Activated CD4-positive, alpha-beta memory T cell treated with anti-CD3 and anti-CD28 coated beads, Interleukin-2, amount 10 ng/mL, durations not matched to agents 7 days and 5 days (primary cell): ENCODE measurements at places on chromosomes 5 and 9.

GRCh38 chr9:121950441-121950840, 142.7 kb downstream of the TTLL11 start:
- H3K4me1 ChIP-seq, result no peaks in the 10 kb centered on the region
- no peaks in the 10 kb centered on the region for H3K27me3 ChIP-seq
- H3K4me3 ChIP-seq, result no peak overlapping the region

DNA sequence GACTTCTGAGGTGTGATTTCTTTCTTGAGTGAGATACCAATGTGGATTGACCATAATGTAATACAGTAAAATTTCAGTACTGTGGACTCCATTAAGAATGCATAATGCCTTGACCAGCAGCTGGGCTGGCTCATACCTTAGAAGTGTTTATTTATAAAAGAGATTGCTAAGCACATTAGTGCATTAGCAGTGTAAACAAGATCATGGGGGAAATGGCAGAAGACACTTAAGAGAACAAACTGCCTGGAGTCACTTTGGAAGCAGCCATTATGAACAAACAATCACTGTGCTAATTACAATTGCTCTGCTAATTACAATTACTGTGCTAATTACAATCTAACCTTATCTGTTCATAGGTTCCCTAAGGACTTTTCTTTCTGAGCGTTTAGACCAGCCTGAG, 104.2 kb downstream of the TRIM32 start:
- no peak overlapping the region for H3K27ac ChIP-seq
- no peaks in the 10 kb centered on the region for H3K36me3 ChIP-seq
- H3K4me1 ChIP-seq, result no peaks in the 10 kb centered on the region
- no peaks in the 10 kb centered on the region for H3K27me3 ChIP-seq

DNA sequence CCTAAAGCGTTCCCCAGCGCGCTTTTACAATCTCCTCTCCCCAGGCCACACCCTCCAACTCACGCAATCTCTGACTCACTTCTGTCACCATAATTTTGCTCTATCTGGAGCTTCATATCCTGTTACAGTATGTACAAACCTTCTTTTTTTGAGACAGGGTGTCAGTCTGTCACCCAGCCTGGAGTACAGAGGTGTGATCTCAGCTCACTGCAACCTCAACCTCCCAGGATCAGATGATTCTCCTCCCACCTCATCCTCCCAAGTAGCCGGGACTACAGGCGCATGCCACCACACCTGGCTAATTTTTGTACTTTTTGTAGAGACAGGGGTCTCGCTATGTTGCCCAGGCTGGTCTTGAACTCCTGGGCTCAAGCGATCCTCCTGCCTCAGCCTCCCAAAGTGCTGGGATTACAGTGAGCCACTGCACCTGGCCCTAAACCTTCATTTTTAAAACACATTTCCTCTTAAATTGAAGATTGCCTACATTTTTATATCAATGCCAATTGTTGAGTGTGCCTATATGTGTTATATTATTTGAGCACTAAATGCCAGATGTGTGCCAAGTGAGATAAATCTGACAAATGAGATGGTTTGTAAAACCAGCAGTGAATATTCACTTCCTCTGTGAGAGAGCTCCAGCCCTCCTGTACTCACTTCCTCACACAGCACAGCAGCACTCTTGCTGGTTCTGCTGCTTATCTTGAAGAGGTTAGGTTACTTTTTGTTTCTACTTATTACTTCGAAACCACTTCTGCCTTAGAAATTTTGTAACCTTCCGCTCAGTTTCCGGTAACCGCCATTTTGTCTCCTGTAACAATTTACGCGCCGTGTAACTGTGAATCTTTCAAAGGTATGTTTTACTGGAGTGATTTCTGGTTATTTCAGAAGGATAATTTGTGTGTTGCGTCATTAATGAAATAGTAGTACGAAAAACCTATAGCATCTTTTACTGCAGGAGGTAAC, 57.9 kb downstream of the DOCK8 start:
- H3K4me3 ChIP-seq, result peak overlapping the region; percentile 83
- peak overlapping the region; percentile 97 for H3K27ac ChIP-seq
- peaks cover 59% of the 10 kb centered on the region for H3K36me3 ChIP-seq
- H3K4me1 ChIP-seq, result peaks cover 58% of the 10 kb centered on the region
- no peaks in the 10 kb centered on the region for H3K27me3 ChIP-seq

GRCh38 chr9:95297760-95298159, 19.7 kb downstream of the FANCC start:
- H3K27me3 ChIP-seq, result no peaks in the 10 kb centered on the region
- no peak overlapping the region for H3K27ac ChIP-seq
- H3K4me1 ChIP-seq, result peaks cover 5% of the 10 kb centered on the region
- H3K4me3 ChIP-seq, result no peak overlapping the region

- no peak for DNase-seq
- H3K4me1 ChIP-seq, result no peaks in the 10 kb centered on the region
- no peak overlapping the region for H3K27ac ChIP-seq
Measured at GRCh38 chr5:11595045-11595444, 309.2 kb downstream of the CTNND2 start.

DNA sequence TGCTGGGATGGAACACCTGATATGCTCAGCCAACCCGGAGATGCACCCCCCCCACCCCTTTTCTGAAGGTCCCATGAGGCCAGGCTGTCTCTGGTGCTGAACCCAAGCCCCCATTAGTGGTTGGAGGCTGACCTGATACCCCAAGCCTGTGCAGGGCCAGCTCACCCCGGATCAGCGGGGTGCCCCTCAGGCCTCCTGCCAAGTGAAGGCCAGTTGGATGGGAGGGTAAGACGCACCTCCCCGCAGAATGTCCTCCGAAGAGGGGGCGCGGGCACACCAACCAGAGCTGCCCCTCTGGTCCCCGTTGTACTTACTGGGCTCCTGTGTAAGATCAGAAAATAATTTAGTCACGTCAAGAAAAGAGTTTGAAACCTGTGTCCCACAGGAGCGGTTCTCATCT, 76.8 kb upstream of the OTULINL start:
- H3K36me3 ChIP-seq, result no peaks in the 10 kb centered on the region
- no peak for DNase-seq
- H3K4me1 ChIP-seq, result no peaks in the 10 kb centered on the region
- H3K27ac ChIP-seq, result no peak overlapping the region

- peaks cover 26% of the 10 kb centered on the region for H3K36me3 ChIP-seq
- DNase-seq, result peak; percentile 57
- H3K27ac ChIP-seq, result peak overlapping the region; percentile 69
- peaks cover 40% of the 10 kb centered on the region for H3K4me1 ChIP-seq
- no peaks in the 10 kb centered on the region for H3K27me3 ChIP-seq
Measured at GRCh38 chr5:151772029-151772845, 483 bp downstream of the G3BP1 start.

GRCh38 chr9:11893331-11893730, 799.9 kb upstream of the TYRP1 start:
- DNase-seq, result no peak
- H3K4me3 ChIP-seq, result no peak overlapping the region
- H3K36me3 ChIP-seq, result no peaks in the 10 kb centered on the region
- H3K27ac ChIP-seq, result no peak overlapping the region
- H3K4me1 ChIP-seq, result no peaks in the 10 kb centered on the region
- H3K27me3 ChIP-seq, result no peaks in the 10 kb centered on the region

- no peaks in the 10 kb centered on the region for H3K36me3 ChIP-seq
- DNase-seq, result no peak
- no peak overlapping the region for H3K27ac ChIP-seq
- no peak overlapping the region for H3K4me3 ChIP-seq
- no peaks in the 10 kb centered on the region for H3K4me1 ChIP-seq
Measured at GRCh38 chr5:32942225-32942989, 231.3 kb downstream of the NPR3 start.

GRCh38 chr9:124296094-124296493, 38.3 kb downstream of the NEK6 start:
- H3K27ac ChIP-seq, result no peak overlapping the region
- DNase-seq, result no peak
- H3K27me3 ChIP-seq, result no peaks in the 10 kb centered on the region
- H3K4me1 ChIP-seq, result peaks cover 38% of the 10 kb centered on the region
